Stimulated activated CD4-positive, alpha-beta T cell treated with anti-CD3 and anti-CD28 coated beads, TNF-alpha, amount 100 ng/mL, for 1 hour (primary cell): ENCODE measurements at places on chromosomes 2 and 18.

GRCh38 chr18:8469544-8470130 is 139.6 kb upstream of the RAB12 start:
- DNase-seq: no peak

DNA sequence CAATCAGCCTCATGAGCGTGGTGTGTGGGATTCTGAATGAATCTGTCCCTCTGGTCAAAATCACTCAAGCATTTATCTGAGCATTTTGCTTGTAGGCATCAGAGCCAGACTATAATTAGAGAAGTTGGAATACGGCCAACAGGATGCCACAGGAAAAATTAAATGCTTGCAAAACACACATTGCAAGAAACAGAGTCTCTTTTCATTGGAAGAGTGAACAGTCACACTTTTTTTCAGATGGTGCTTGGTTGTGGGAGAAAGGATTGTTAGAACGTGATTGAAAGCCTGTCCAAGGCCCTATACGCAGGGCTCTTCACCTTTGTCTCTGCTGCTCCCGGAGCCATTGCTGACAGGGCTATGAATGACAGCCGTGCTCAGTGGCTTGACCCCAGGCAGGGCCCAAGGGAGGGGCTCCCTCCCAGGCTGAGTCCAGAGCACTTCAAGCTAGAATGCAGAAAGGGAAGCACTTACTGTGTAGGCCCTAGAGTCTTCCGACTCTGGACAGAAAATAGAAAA is 59.8 kb downstream of the SNTG2 start:
- DNase-seq: no peak

DNA sequence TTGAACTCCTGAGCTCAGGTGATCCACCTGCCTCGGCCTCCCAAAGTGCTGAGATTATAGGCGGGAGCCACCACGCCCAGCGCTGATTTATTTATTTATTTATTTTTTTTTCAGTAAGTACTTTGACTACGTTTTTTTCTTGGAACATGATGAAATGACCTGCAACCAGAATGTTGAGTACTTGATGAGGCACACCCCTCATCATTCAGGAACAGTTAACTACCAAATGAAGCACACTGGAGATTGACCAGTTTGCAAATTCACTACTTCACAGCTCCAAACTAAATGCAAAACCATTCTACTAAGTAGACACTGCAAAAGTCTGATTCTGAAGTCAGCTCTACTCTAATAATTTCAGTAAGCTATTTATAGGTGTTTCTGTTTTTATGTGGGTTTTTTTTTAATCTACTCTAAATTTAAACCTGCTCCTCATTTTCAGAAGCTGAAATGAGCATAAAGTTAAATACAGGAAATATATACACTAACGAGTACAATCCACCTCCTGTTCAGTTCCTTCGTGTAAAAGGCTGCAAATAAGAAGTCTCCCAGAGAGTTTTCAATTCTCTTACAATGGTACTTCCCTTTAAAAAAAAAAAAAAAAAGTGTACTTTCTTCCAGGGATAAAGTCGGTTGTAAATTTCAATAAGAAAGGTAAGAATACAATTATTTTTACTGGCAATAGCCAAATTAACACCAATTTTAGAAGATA is 1.4 kb downstream of the GFPT1 start:
- DNase-seq: no peak

DNA sequence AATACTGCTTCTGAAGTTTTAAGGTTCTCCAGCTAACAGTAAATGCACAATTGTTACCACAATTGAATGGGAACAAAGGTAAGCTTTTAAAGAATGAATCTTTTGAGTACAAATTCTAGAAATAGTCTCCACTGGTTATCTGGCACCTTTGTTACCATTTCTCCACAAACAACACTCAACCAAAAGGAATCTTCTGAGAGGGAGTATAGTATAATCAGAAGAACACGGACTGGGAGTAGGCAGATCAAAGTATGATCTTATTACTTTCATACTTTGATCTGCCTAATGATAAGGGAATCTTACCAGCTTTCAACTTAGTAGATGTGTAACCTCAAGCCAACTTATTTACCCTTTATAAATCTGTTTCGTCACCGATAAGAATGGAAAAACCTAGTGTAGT is 1.4 kb downstream of the CEP76 start:
- no peak for DNase-seq

DNA sequence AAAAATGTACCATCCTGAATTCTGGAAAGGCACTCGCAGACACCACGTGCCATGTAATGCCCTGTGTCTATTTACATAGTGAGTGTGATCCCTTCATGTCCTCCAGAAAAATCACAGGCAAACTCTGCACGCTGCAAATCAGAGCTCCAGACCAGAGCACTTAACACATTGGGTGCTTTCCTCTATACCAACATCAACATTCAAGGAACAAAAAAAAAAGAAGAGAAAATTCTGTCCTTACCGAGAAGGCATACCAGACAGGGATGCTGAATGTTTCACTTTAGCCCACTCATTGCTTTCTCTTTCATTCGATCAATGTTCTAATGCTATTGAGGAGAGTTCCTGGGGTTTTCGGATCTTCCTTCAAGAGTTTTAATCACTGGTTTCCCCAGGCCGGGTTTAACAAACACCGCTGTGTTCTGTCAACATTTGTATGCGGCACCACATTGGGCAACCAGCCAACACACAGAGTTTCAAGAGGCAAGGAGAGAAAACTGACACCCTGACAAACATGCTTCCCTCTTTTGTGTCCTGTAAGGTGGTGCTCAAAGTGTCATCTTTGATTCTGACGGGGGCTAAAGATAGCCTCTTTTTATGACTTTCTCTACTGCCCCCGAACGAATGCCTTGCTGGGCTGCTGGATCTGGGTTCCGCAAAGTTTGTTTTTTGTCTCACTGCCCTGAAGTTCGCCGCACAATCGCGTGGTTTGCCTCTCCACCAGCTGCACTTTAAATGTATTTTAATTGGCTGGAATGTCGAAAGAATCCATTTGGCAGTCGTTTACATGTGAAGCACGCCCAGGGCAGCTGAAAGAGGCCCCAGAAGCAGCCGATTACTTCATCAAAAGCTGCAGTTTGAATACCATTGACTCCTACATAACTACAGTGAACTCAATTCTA is 106.4 kb upstream of the NCKAP5 start:
- DNase-seq: no peak

DNA sequence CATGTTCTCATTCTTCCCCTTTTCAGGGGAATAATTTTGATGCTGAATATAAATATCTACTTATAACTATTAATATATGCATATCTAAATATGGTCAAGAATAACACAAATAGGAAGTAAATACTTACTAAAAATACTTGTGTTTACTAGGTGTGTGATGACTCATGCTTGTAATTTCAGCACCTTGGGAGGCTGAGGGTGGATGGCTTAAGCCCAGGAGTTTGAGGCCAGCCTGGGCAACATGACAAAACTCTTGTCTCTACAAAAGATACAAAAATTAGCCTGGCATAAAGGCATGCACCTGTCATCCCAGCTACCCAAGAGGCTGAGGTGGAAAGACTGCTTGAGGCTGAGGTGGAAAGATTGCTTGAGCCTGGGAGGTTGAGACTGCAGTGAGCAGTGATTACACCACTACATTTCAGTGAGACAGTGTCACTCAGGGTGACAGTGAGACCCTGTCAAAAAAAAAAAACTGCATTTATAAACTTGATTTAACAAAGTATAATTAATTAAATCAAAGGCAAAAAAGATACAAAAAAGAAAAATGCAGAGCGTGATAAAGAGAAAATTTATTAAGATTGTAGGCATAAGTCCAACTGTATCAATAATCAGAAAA is 703.1 kb upstream of the VRK2 start:
- no peak for DNase-seq

GRCh38 chr18:71707985-71708500 is 836.1 kb downstream of the CBLN2 start:
- no peak for DNase-seq

DNA sequence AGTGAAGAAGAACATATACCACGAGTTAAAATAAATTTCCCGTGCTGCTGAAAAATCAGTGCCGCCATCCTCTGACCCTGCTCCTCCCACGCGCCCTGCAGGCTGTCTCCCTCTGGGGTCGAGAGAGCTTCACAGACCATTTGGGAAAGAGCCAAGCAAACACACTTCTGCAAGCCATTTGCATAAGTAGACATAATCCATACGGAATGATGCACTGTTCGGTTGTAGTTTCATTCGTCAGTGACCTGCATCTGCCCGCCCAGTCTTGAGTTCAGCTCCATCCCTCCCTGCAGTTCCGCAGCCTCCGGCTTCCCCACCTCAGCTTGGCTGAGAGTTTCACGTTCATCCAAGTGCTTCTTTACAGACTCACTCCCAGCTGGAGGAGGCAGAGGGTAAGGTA is 69.6 kb downstream of the TRAPPC12 start:
- no peak for DNase-seq
